Amniotic stem cell (primary cell): ENCODE measurements at places on chromosomes 2 and 18.

GRCh38 chr18:11251229-11251890 lies 102.0 kb upstream of the PIEZO2 start:
- DNase-seq = no peak

DNA sequence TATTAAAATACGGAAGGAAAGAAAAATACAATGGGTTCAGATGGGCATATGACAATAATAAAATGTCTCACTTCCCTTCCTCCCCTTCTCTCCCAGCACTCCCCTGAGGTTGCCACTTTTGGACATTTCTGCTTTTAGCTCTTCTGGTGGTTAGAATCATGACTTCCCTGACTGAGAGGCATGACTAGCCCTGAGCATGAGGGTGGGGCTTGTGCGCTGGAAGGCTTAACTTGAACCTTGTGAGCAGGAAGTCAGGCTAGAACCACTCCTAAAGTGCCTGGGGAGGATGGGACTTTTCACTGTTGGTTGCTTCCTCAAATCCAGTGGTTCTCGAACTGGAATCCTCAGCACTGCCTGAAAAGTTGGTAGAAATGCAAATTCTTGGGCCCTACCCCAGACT lies 19.7 kb upstream of the ARHGAP25 start:
- DNase-seq = no peak

- DNase-seq = no peak
These were observed 18.9 kb upstream of the ANKRD62 start for GRCh38 chr18:12074736-12075135.

GRCh38 chr2:28247290-28247689 lies 145.4 kb upstream of the FOSL2 start:
- no peak for DNase-seq

DNA sequence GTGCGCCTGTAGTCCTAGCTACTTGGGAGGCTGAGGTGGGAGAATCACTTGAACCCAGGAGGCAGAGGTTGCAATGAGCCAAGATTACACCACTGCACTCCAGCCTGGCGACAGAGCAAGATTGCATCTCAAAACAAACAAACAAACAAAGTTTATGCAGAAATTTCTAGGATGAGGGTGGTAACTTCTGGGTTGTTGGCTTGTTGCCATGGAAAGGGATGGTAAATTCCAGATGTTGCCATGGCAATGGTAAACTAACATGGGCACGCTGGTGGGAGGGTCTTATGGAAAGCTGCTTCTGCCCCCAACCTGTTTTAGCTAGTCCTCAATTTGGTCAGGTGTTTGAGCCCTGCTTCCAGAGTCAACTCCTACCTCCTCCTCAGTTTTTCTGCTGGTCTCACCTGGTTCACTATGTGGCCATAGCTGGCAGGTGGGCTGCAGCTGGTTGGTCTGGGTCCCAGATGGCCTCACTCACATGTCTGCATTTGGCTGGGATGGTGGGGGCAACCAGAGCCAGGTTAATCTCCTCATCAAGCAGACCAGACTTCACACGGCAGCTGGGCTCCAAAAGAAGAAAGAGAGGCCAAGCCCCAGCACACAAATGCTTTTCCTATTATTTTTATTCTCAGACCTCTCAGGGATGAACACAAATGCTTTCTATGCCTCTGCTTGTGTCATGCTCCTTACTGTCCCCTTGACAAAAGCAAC lies 26.6 kb upstream of the TEX44 start:
- no peak for DNase-seq

GRCh38 chr2:218875692-218876246 lies 4.9 kb upstream of the WNT10A start:
- DNase-seq = no peak

GRCh38 chr2:143132355-143132754 lies 3.1 kb downstream of the ARHGAP15 start:
- DNase-seq = no peak

- DNase-seq = no peak
These were observed 15.5 kb downstream of the IL1F10 start for GRCh38 chr2:113083296-113083695.

DNA sequence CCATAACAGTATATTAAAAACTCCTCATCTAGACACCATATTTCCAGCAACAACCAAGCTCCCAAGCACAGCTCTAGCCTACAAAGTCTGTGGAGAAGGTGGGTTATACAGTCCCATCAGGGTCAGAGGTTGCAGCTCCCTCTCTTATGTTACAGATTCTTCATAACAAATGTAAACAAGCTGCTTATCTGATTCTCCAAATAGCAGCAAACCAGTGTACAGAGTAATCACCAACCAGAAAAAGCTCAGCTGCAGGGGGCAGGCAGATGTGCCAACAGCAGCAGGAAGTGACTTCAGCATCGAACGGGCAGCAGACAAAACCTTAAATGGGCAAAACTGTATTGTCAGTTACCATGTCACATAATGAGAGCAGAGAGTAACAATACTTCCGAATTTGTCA lies 52.9 kb upstream of the NABP1 start:
- DNase-seq = no peak

- DNase-seq = no peak
These were observed 115.5 kb downstream of the COL6A3 start for GRCh38 chr2:237298151-237299118.

- no peak for DNase-seq
These were observed 664.8 kb downstream of the STK39 start for GRCh38 chr2:167582619-167583018.

DNA sequence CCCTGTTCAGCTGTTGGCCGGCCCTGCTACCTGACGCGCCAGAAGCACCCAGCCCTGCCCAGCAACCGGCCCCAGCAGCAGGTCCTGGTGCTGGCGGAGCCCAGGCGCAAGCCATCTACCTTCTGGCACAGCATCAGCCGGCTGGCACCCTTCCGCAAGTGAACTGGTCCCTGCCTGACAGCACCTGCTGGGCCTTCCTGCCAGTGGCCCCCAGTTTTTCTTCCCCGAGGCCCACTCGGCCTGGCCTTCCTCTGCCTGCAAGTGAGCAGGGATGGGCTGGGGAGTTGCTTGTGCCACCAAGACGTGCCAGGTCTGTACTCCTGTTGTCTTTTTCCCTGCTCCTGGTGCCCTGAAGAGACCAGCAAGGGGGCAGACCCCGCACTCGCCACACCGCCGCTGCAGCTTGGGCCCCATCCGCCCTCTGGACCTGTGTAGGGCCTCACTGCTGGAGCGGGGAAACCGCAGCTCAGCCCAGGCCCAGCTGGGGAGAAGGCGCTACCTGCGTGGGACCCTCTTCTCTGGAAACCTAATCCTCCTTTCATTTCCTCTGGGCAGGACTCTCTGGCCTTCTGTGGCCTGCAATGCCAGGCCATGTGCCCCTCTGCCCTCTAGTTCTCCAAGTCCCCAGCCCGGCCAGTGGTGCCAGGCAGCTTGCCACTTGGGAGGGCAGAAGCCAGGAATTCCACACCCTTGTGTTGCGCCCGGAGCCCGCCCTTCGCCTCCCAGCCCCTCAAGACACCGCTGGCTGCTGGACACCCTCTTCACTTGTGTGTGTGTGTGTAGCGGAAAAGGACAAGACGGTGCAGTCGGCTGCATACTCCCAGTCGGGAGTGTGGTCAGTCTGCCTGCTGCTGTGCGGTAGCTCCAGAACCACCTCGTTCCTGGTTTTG lies 47.0 kb downstream of the FAM168B start:
- DNase-seq = no peak

DNA sequence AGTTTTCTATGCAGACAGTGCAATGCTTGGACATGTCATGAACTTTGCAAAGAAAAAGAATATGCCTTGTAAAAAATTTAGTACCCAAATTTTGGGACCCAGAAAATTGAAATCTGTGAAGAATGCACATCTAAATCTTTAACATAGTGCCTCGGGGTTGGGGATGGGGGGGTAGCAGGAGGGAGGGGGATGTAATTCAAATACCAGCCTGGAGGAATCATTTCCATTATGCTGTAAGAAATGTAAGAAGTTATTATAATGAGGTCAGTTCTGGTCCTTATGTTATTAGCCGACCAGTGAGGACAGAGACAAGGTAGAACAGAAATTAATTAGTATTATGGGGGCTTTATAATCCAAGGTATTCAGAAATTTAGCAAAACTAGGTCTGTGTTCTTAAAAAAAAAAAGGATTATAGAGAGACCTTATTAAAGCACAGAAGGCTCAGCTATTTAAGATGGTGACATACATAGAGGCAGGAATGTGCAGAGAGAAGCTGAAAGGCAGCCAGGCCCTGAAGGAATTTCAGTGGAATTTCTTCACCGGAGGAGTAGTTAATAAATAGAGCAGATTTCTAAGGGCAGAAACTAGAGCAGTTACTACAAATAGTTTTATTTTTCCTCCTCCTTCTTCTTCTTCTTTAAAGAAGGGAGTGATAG lies 89.0 kb upstream of the RBMS1 start:
- DNase-seq = peak; percentile 15

DNA sequence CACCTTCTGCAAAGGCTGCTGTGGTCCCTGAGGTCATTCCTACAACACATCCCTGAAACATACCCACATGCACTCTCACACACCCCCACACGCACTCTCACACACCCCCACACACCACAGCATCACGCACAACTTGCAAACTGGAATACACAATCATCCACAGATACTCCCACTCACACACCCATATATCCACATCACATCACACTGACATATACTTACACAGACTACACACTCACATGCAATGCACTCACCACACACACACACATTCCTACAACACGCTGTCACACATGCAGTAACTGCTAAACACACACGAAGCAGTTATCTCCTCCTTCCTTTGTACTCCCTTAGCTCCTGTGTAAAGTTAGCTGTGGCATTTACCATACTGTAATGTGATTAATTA lies 57.1 kb upstream of the PKDCC start:
- no peak for DNase-seq

- no peak for DNase-seq
These were observed 124.3 kb downstream of the ICOS start for GRCh38 chr2:204060841-204061240.

DNA sequence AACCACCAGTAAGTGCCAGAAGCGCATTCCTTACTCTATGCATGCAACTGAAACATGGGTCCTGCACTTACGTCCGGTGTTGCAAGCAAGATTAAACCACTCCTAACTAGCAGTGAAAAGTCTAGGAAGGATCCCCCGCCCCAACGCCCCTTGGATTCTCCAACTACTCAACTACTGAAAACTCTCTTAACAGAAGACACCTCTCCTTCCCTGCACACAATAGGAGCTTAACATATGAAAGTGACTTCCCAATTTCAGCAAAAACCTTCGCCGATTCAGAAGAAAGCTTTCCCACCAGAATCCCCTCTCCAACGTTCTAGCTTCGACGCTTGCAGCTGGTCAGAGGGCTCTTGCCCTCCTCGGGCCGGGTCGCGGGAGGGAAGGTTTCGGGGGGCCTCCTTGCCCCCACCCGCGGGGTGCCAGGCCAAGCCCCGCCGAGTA lies 578 bp downstream of the IWS1 start:
- no peak for DNase-seq
